ENCODE measurements at places on chromosomes 6 and 20.

- no peak for DNase-seq
Observed at GRCh38 chr6:22709803-22710202, 140.4 kb downstream of the HDGFL1 start.

GRCh38 chr6:116741571-116741970 lies 23.9 kb downstream of the FAM162B start:
- no peak for DNase-seq

GRCh38 chr6:143149771-143150170 lies 89.1 kb downstream of the AIG1 start:
- DNase-seq = no peak

DNA sequence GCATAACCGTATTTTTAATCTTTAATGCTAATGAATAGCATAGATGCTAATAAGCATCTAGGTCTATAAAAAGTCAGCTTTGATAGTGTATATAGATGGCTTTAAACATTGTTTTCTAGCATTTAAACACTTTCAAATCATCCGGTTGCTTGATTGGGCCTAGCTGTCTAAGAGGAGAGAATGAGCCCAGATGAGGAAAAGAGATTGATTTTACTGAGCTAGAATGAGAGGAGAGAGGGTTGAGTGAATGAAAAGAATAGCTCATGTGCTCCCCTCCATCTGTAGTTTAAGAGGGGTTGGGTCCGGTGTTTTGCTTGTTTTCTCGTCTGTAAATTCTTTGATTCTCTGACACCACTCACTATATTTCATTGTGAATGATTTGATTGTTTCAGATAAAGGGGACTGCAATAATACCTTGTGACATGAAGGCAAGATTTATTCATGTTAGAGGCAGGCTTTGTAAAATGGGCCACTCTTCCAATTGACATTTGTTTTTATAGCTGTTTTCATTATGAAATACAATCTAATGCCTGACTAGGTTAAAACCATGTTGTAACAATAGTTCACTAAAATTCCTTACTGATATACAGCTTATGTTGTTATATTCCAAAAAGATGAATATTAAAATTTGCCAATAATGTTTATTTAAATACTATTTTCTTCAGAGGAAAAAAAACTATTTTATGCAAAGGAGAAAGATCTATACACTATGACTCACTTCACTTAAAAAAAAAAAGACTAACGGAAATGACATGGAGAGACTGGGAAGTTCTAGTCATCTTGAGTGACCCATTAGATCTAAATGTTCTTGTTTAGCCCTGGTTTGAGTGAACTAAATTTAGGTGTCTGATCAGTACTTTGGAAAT lies 3.2 kb downstream of the PTPN1 start:
- no peak for DNase-seq

DNA sequence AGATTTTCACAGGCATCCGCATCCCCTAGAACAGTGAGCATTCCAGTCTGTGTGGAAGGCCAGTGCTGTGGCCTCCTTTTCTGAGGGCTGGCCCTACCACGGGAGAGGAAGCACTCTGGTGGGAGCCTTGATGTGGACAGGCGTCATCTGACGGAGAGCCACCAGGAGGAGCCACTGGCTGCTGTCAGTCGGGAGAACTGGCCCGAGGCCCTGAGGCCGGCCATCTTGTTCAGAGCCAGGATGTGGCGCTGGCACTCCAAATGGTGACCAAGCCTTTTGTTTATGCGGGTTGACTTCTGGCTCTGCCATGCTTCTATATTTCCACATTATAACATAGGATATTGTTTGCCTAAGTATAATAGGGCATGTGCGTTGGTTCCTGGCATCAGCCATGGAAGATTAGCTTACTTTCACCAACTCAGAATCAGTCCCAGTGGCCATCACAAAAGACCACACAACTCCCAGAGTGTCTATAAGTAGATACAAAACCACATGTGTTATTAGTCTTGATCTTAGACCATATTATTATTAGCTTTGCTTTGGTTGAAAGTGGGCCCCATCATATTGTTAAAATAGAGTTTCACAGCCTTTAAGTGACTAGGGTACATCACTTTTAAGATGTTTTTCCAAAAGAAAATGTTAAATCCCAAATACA lies 273.9 kb upstream of the TAB2 start:
- DNase-seq = no peak

GRCh38 chr6:42320762-42321161 lies 103.1 kb upstream of the MRPS10 start:
- no peak for DNase-seq

DNA sequence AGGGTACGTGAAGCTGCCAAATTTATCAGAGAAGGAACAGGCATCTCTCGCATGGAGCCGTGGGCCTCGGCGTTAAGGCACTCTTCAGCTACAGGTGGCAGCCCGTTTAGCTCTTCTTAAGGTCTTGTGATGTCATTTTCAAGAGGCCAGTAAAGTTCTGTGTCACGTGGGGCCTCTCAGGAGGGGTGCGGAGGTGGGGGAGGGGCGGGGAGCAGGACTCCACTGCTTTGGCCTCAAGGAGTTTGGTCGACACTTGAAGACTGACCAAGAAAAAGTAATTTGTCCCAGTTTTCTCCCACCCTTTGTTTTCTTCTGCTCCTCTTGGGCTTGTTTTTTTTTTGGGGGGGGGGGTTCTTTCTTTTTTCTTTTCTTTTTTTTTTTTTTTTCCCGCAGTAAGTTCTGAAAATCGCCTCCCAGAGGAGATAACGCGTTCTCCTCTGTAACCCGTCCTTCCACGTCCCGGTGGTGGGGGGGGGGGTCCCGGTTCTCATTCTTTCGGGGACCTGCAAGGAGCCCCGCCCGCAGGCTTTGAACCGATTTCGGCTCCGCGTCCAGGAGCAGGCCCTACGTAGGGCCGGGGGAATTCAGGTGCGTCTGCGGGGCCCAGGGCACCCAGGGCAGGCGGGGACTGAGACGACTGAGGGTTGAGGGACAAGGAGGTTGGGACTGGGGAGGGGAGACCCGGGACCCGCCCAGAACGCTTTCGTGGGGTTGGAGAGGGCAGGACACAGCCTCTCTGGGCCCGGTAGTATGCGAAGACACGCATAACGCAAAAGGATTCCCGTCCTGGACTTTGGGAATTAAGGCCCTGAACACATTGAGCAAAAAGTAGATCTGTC lies 26.0 kb downstream of the GPX6 start:
- DNase-seq = peak; percentile 40

GRCh38 chr20:40805592-40805991 lies 116.6 kb upstream of the MAFB start:
- no peak for DNase-seq

GRCh38 chr20:36919715-36920333 lies 31.7 kb downstream of the SAMHD1 start:
- DNase-seq = peak; percentile 75

GRCh38 chr20:10137032-10137431 lies 81.6 kb upstream of the SNAP25 start:
- no peak for DNase-seq

DNA sequence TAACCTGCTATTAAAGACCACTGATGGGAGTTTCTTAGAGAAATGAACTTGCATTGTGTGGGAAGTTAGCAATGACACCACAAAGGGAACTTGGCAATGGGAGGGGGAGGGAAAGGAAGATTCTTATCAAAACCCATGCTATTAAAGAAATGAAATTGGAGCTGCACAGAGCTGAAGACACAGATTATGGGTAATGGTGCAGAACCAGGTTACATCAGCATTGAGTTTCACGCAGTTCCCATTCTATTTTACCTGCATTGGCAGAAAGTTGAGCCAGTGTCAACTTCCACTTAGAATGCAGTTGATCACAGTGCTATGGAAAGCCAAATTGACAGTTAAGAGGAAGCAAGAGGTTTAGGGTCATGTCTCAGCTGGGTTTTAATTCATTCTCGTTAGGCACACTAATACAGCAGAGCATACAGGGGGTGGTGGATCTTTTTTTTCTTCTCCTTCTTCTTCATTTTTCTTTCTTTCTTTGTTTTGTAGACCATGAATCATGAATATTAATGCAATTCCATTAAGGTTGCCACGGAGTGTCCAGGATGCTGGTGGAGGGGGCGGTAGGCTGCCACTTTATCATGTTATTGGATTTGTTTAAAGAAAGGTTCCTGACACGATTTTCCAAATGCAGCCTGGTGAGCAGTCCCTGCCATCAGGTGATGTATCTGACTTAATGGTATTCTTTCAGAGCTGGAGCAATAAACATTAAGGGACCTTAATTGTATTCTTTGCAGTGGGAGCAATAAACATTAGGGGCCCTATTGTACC lies 1092.0 kb upstream of the MAP3K7 start:
- DNase-seq = no peak

DNA sequence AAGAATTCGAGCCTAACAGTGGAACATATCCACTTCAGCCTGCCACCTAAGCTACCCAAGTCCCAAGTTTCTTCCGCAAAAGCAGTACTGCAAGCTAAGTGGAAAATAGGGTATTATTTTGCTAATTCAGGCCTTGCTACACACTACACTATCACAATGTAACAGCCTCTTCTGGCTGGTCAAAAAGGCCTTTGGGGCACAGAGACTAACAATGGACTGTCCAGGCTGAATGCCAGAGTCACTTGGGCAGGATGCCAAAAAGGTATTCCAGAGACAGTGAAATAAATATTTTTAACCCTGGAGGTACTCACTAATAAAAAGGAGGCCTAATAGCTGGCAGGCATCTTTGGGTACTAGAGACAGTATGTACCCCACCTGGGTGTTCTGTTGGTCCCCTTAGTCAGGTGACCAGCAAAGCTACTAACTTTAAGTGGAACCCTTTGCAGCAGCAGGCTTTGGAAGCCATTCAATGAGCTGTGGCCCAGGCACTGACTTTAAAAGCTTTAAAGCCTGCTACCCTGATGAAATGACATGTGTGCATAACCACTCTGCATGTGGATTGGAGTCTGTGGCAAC lies 692.1 kb downstream of the HTR1B start:
- peak; percentile 14 for DNase-seq
